ENCODE measurements at places on chromosomes 2 and 18. TPM values are rescaled to one million over a fixed set of nuclear protein-coding genes. Genes with fewer than 3 reads are reported as not detected.

GRCh38 chr2:204207866-204208265 lies 271.3 kb downstream of the ICOS start:
- DNase-seq, result no peak

DNA sequence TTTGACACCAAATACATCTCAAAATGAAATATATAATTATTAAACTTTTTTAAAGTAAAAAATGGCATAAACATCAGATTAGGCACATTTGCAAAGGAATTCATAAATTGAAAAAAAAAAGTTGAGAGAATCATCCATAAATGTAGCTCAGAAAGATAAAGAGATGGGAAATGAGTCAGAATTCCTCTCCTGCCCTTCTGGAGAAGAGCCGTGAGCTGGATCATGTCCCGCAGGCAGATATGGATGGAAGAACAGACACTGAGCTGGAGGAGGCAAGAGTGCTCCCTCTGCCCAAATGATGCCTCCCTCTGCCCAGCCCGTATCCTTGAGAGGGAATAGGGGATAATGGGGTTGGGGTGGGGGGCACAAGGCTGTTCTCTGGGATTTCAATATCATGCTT lies 190.9 kb downstream of the TFCP2L1 start:
- no peak for DNase-seq

DNA sequence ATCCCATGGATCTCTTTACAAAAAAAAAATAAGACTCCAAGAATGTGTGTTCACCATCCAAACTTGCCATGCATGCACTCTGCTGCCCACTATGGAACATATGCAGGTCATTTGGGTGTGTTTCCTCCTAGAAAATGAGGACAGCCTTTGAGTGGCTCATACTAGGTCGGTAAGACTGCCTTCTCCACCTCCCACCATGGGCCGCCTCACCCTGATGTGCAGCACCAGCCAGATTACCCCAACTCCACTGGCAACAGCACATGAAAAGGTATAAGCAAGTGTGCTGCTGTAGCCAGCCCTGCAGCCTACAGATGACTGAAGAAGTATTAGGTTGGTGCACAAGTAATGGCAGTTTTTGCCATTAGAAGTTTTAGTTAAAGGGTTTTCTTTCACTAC lies 214.2 kb downstream of the ATAD2B start:
- no peak for DNase-seq

POTEI gene
- not detected for polyA plus RNA-seq

DNA sequence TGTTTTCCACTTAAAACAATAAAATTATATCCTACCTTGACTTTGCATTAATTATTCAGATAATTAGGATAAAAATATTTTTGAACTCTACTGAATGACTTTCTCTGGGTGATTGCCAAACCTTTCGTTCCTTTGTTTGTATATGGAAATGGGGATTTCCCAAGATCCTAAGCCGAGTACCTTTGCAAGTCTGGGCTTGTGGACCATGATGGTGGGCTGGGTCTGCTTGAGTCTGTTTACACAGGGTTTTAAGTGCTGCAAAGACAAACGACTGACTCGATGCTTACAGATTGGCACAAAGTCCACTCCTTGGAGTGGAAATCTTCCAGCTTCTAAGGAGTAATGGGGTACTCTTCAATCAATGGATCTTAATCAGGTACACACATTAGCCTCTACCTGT lies 659.5 kb downstream of the TSN start:
- DNase-seq, result no peak

DNA sequence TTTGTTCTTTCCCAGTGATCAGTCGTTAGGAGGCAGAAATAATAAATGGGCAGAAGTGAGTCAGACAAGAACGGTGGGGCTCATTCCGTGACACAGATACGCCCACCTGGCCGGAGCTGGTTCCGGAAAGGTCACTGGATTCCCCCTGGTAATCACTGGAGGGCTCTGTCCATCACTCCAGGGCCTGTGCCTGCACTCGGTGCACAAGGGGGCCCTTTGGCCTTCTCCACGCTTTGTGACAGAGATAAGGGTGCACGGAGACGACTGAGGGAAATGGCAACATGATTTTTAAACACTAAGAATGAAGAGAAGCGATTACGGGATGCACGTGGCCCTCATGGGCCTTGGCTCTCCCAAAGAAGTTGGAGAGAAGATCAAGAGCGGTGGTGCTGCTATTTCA lies 84.4 kb downstream of the PTGR3 start:
- no peak for DNase-seq

CGREF1 gene
- 4.5 TPM for polyA plus RNA-seq

DNA sequence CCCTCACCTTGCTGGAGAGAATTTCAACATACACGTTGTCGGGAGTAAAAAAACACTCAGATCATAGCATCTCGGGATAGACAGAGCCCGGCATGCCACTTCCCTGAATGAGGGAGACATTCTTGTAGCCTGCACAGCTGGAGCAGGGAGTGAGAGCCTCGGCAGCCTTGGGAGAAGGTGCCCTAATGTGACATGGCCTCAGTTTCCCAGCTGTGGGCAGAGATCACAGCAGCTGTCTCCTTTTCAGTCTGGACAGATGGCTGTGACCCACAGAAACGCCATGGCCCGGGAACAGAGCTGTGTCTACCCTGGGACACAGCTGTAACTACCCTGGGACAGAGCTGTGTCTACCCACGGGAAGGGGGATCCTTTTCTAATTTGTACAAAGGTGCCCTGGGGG lies 55.9 kb downstream of the HS1BP3 start:
- DNase-seq, result no peak

DPP4 gene
- polyA plus RNA-seq, result 0.27 TPM

GRCh38 chr18:48002933-48003365 lies 72.5 kb upstream of the SMAD2 start:
- peak; percentile 72 for DNase-seq

IL18R1 gene
- 0.87 TPM for polyA plus RNA-seq

DNA sequence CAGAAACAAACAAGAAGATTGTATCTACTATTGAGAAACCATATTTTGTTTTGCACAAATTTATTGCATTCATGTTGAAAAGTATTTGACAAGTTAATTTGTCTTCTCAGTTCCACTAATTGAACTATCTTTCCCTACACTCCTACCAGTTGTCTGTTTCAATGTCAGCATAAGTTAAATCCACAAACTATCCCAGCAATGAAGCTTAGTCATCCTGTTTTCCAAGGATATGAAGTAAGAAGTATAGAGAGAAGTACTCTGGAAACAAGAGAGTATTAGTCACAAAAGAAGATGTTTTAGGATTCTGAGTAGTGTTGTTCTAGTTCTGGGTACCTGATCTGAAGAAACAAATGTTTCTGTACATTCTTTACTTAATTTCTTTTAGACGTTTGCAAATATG lies 261.6 kb upstream of the ZNF804A start:
- no peak for DNase-seq

GRCh38 chr2:125092276-125093009 lies 1067.4 kb downstream of the CNTNAP5 start:
- DNase-seq, result no peak

DNA sequence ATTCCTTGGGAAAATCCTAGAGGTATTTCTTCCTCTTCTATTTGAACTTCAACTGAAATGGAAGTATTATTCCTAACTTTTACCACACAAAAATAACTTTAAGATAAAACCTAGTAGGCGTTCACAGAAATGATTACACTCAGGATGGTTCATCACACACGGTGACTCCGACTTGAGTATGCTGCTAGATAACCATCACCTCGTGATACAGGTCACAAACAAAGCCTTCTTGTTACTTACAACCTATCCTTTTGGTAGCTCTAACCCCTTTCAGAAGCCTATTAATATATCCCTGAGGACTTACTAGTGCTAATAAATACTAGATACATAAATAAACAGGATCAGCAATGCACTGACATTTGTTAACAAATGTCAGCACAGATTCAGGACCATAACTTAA lies 101.0 kb upstream of the DNER start:
- no peak for DNase-seq

DNA sequence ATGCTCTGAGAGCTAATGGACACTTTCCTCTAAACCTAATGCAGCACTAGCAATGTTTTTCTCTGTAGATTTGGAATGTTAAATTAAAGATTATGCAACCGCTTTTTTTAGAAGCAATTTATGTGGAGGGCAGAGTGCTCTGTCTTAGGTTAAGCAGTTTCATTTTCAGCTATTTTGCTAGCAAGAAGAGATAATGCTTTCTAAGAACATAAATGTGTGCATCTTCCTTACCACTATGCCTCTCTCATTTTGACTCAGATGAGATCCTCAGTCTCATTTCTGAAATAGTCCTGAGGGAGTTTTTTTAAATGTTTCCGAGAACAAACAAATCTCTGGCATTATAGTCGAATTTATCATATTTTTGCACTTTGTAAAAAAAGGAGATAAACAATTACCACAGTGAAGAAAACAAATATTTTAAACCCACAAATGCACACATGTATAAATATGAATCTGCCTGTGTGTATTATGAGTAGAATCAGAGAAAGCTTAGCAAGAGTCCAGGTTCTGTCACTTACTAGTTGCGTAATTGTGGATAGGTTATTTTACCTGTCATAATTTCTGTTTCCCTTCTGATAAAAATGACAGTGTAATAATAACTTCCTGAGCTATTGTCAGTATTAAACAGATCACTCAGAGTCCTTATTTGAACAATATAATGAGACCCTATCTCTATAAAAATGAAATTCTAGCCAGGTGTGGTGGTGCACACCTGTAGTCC lies 207.7 kb upstream of the CRIM1 start:
- no peak for DNase-seq

- DNase-seq, result no peak
Measured at GRCh38 chr2:236601316-236602202, 31.9 kb downstream of the ACKR3 start.

GRCh38 chr2:114025030-114025429 lies 135.1 kb downstream of the ACTR3 start:
- no peak for DNase-seq

- no peak for DNase-seq
Measured at GRCh38 chr2:26989156-26989555, 18.7 kb downstream of the MAPRE3 start.

DIPK1C gene
- not detected for polyA plus RNA-seq

- DNase-seq, result no peak
Measured at GRCh38 chr2:203164311-203164935, 74.4 kb upstream of the CYP20A1 start.

DNA sequence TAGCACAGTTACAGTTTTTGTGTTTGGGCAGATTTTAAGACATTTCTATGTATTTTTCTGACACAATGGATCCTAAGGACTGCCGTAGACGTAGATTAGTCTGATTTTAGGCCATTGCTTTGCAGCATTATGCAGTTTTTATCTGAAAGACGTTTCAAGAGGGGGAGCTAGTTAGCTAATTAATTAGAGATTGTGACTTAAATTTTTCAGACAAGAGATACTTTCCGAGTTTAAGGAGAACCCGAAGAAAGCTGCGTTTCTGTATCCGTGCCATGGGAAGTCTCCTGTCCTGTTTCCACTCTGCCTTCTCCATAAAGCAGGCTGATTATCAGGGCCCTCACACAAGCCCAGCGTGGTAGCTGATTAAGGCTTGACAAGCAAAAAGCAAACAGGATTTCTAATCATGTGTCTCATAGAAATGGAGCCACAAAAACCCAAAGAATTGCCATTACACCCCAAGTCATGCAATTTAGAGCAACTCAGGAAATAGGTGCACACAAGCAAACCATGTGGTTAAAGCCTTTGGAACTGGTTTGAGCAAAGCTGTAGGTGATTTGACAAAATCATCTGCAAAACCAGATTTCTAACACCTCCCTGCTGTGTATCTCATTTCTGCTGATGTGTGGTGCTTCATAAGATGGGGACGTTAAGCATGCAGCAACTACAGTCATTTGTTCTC lies 808.1 kb downstream of the RNF144A start:
- DNase-seq, result no peak

- DNase-seq, result no peak
Measured at GRCh38 chr2:219991116-219991515, 363.7 kb downstream of the SLC4A3 start.

DNA sequence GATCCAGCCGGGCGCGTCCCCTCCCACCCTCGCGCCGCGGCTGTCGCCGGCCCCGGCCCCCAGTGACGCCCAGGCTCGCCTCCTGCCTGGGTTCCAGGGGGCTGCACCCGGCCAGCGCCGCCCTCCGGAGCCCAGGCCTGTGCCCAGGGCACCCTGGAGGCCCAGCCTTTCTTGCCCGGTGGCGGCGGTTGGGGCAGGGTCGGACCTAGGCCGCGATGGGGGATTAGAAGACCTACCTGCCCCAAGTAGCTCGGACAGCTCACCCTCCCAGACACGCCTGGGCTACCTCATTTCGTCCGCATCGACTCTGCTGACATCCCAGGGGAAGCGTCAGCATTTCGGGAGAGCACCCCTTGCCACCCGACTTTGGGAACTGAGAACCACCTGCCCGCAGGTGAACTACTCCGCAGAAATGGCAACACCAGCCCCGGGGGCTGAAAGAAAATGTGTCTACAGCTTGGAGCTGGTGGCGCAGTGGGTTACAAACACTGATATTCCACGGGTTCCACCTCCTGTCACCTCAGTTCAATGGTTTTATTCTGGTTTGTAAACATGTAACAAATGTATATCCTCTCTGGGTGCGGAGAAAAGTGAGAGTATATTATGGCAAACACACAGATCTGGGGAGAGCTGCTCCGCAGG lies 834 bp upstream of the ARL4C start:
- no peak for DNase-seq

- no peak for DNase-seq
Measured at GRCh38 chr2:36695746-36696415, 626 bp upstream of the VIT start.

GRCh38 chr2:67666386-67667053 lies 269.4 kb downstream of the ETAA1 start:
- DNase-seq, result no peak

GRCh38 chr2:85418132-85419008 lies at the start of gene SH2D6:
SH2D6 (plus strand) TSS chr2:85418714; CDS start chr2:85429466, 10,752 bp downstream.
- peak; percentile 93 for DNase-seq

ELOA2 gene
- polyA plus RNA-seq, result not detected

PXDN gene
- polyA plus RNA-seq, result 5.5 TPM

LYG1 gene
- polyA plus RNA-seq, result 2.9 TPM

- no peak for DNase-seq
Measured at GRCh38 chr2:201444746-201445465, 6.4 kb downstream of the TRAK2 start.

- DNase-seq, result no peak
Measured at GRCh38 chr2:99822474-99823207, 319.7 kb downstream of the AFF3 start.

PLEK gene
- polyA plus RNA-seq, result not detected

DNA sequence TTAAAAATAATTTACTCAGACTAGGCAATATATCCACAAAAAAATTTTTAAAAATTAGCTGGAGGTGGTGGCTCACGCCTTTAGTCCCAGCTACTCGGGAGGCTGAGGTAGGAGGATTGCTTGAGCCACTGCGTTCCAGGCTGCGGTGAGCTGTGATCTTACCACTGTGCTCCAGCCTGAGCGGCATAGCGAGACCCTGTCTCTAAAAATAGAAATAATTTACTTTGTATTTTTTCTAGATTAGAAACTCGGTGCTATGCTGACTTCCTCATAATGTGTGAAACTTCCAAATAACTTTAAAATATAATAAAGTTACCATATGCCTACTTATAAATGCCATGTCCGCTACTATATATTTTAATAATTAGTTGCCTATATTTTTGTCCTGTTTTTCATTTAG lies 6.7 kb downstream of the PPIG start:
- DNase-seq, result no peak

INHBB gene
- 7.2 TPM for polyA plus RNA-seq
